ENCODE measurements at places on chromosomes 4 and X.

DNA sequence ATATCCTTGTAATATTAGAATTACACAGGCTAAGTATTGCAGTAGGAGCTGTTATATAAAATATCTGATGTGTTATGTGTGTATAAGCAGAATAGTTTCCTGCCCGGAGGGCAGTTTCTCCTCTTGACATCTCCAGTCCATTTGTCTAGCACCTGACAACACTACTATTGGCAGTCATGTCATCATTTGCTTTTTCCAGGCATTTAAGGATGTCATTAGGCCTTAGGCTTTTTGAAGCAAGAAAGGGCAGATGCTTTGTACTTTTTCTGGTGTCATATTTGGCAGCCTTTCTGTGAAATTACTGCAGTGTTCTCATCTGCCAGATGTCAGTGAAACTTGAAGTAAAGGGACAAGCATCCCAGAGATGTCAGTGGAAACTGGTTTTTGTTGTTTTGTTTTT is 2017.6 kb upstream of the IGFBP7 start:
- no peak for DNase-seq

DNA sequence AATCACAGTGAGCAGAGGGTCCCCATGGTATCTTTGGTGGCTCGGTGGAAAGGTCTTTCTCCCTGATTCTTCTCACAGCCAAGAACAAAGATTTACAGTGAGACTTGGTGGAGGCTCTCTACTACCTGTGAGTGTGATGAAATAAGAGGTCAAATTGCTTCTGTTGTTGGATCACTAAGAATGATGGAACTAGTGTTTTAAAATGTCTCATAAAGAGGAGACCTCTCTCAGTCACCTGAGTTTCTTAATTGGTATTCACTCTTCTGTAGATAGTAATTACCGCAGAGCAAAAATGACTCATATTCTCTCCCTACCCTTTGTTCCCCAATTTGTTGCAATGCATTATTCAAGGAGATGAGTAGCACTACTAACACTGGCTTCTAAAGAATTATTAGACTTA is 100.9 kb upstream of the TBC1D9 start:
- DNase-seq = no peak

DNA sequence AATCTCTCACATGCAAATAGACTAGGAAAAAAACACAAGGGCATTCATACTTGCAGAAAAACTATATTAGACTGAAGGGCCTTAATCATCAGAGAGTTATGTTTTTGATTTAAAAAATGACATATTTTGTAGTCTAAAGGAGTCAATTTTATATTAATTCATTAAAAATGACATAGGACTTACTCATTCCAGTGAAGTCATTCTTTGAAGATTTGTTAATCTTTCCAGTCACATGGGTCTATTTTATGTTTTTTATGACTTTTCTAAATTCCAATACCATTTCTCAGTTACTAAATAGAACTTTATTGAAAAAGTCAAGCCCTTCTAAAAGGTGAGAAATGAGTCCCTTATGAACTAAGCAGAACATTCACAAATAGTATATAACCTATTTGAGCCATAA is 743.8 kb upstream of the INTU start:
- DNase-seq = no peak

- DNase-seq = no peak
Observed at GRCh38 chrX:10722851-10723250, 102.5 kb upstream of the MID1 start.

GRCh38 chr4:20043991-20044390 is 207.7 kb upstream of the SLIT2 start:
- DNase-seq = no peak

DNA sequence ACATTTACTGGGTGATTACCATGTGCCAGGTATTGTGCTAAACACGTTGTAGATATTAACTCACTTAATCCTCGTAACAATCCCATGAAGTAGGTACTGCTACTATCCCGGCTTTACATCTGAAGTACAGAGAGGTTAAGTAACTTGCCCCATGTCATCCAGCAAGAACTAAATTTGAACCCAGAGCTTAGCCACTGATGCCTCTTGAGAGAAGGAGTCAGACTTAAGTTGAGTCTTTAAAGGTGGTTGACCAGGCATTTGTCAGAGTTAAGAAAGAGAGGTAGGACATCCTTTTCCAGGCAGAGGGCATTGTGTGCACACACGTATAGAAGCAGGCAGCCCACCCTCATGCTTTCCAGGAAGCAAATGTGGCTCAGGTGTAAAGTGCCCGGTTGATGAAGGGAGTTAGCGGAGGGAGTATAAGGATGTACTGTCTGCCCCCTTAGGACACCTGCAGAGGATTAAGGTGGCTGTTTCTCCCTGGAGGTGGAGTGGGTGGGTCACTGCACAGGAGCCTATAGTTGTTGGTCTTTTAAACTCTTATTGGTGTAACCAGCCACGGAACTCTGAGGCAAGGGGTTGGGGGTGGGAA is 335 bp upstream of the CD38 start:
- no peak for DNase-seq

DNA sequence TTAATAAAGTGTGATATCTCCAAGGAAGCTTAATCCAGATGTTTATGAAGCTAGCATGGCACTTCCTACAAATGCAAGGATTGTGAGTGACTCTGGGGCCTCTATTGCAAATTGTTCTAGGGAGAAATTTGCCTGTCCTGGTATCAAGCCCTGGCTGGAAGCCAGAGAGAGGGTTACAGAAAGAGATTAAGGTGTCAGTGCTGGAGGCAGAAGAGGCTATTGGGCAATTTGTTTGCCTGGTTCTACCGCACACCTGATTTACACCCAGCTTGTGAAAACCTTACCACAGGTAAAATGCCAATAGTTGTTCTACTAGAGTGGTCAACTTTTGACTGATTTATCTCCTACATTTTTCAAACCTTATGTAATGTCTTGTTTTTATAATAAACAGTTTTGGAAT is 186.7 kb upstream of the FAT1 start:
- no peak for DNase-seq

- no peak for DNase-seq
Observed at GRCh38 chr4:118289794-118290193, 63.0 kb downstream of the PRSS12 start.

GRCh38 chr4:67575232-67576058 is 16.9 kb downstream of the STAP1 start:
- no peak for DNase-seq

GRCh38 chr4:79915246-79915645 is 157.8 kb downstream of the ANTXR2 start:
- no peak for DNase-seq

DNA sequence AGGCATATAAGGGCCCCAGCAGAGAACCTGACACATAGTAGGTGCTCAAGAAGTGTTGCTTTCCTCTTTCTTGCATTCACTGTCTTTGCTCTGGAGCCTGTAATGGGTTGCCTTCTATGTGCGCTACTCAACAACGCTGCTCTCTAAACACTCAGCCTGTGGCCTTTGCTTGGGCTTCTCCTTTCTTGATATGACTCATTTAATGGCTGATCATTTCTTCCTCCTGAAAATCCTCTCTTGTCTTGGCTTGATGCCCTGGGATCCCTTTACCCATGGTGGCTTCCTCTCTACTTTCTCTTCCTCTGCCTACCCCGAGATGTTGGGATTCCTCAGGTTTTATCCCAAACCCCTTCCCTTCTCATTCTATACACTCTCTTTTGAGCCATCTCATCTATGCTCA is 19.9 kb upstream of the PJA1 start:
- DNase-seq = no peak

DNA sequence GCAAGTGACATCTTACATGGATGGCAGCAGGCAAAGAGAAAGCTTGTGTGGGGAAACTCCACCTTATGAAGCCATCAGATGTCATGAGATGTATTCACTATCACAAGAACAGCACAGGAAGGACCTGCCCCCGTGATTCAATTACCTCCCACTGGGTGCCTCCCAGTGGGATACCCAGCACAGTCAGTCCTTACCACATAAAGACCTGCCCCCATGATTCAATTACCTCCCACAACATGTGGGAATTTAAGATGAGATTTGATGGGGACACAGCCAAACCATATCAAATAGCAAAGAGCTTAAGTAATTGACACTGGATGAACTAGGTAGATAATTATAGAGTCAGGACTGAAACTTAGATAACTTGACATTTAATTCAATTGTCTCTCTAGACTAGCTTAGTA is 85.6 kb downstream of the SLIT2 start:
- DNase-seq = no peak

DNA sequence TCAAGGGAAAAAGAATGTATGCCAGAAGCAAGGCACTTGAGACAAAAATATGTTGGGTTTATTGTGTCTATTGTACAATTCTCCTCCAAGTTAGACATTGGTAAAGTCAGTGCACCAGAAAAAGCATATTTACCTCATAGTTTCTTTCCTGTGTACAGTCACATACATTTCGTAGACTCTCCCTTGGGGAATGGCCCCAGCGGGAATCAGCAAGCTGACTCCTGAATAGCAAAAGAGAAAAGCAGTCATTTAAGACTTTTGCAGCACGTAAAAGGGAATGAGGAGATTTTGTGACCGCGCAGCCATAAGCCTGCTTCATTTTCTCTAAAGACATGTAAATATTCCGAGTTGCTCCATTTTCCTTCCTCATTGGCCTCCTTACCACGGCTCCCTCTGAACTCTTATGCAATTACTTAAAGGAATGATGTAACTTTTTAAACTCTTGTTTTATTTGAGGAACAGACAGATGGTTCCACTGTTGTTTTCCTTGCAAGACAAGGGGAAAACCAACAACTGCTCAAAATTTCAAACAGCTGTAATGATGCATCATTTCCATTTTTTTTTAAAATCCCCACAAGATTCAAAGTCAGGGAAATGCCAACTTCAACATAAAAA is 332.7 kb downstream of the UNC5C start:
- DNase-seq = no peak

GRCh38 chr4:159016593-159017024 is 86.3 kb upstream of the RAPGEF2 start:
- DNase-seq = no peak

DNA sequence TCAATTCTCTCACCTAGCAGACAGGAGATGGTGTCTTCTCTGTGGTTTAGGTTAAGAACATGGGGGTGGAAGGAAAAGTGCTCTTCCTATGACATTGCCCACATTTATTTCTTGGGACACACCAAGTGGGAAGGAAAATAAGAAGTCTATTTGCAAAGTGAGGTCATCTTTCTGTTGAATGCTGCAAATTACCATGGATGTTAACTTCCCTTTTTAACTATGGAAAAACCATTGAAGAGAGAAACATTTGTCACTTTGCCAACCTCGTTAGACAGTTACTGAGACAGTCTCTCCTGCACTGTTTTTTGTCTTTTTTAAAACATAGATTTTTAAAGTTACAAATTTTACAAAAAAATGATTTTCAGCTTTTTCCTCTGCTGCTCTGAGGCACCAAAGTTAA is 72.8 kb upstream of the BEND4 start:
- no peak for DNase-seq

DNA sequence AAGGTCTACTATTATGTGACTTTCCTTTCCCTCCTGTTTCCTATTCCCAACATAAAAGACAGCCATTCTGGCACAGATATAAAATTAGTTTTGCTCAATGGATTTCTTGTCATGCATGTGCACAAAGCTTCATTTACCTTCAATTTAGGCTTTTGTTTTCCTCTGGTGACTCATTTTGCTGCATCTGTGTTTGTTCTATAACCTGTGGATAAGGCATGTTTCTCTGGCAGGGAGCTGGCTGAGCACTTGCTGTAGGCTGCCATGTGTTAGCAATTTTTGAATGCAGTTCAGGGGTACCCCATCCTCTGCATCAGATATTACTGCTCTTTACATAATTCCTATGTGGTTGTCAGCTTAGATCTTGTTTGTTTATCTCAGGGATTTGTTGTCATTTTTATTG is 202.8 kb upstream of the GRID2 start:
- no peak for DNase-seq

DNA sequence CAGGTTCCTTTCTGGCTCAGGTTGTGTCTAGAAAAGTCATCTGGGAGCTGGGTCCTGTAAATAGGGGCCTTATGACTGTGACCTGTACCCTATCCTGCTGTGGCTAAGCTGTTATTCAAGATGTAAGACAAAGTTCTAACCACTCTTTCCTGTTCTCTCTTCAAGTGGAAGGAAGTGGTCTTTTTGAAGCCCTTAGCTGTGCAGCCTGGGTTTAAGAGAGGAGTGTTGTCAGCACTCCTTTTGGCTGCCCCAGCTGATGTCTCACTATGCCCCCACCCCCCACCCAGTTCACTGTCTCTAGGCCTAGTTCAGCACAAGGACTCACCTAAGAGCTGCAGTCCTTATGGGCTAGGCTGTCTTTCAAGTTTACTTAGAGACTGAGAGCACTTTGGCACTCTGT is 1069.5 kb downstream of the FAM133A start:
- DNase-seq = no peak

DNA sequence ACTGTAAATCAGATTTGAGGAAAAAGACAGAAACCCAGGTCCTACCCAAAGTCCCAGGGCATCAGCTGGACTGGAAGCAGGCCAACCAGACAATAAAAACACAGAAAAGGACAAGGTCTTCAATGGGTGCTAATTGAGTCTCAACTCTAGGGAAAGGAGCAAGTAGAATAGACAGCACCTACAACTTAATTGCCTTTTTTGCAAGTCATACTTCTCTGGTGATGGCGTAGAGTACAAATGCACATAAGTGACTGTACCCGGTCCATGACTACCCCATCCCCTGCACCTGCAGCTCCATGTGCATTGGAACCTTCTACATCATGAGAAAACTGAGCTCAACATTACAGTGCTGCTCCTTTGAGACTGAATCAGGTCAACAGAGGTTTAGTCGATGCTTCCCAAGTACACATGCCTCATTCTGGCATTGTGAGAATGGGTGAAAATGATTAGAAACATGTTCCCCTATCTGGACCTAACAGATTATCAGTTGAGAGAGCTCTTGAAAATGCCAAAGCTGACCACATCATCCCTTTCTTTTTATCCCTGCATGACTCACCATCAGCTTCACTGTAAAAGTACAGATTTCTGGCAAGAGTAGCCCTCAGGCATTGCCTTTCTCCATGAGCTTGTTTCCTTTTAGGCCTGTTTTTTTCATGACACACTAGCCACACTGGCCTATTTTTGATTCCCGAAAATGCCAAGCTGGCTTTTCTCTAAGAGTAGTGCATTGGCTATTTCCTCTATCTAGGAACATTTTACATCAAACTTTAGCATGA is 298.3 kb downstream of the HS3ST1 start:
- no peak for DNase-seq

- DNase-seq = no peak
Observed at GRCh38 chrX:8755813-8756212, 23.9 kb upstream of the ANOS1 start.

DNA sequence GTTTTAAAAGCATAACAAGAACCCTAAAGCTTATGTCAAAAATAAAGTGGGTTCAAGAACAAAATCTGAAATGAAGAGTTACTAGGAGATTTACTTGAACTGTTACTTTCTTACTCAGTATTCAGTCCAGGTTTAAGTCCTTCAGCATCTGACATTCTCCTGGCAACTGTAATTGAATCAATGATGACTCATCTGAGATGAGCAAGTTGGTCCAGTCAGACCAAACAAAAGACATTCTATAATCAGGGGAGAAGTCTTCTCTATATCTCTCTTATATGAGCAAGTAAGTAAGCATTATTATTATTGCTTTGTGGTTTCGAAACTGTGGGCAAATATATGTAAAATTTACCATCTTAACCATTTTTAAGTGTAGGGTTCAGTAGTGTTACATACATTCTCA is 34.6 kb downstream of the MAP9 start:
- DNase-seq = no peak

Measured in activated naive CD4-positive, alpha-beta T cell (primary cell).